ENCODE measurements at places on chromosomes 2 and 18.

GRCh38 chr2:2530334-2530733, 199.3 kb upstream of the MYT1L start:
- DNase-seq = no peak

GRCh38 chr18:26722565-26722931, 143.0 kb downstream of the AQP4 start:
- DNase-seq = no peak

- no peak for DNase-seq
Observed at GRCh38 chr2:123696799-123697410, 328.2 kb upstream of the CNTNAP5 start.

DNA sequence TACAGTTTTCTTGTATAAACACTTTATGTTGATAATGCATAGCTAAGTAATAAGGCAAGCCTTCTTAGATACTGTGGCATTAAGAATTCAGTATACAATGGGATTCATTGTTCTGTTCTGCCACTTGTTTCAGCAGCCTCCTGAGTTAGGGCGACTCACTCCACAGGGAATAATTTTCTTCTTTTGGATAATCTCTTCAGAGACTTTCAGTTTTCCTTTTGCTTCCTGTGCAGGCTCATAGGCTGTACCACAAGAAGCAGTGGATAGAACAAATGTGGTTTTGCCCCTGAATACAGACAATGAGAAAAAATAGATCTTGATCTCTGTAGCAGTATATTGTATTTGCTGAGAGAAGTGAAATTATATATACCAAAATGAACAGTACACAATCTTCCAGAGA, 298.0 kb downstream of the ZNF407 start:
- DNase-seq = no peak

- DNase-seq = no peak
Observed at GRCh38 chr2:227022608-227023007, 141.4 kb downstream of the COL4A4 start.

DNA sequence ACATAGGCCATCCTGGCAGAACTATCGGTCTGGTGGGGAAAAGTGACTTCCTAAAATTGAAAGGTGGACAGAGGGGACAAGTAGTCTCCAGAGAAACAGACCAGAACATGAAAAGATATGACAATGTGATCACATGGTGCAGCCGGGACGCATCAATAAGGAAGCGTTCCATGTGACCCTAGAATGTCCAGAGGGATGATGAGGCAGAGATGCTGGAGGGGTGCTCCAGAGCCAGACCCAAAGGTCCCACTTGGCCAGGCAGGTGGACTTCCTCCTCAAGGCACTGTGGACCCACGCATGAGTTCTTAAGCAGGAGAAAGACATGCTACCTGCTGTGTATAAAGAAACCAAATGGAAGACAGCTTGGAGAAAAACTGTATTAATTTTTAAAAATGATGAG, 50.2 kb downstream of the CDH2 start:
- DNase-seq = no peak

DNA sequence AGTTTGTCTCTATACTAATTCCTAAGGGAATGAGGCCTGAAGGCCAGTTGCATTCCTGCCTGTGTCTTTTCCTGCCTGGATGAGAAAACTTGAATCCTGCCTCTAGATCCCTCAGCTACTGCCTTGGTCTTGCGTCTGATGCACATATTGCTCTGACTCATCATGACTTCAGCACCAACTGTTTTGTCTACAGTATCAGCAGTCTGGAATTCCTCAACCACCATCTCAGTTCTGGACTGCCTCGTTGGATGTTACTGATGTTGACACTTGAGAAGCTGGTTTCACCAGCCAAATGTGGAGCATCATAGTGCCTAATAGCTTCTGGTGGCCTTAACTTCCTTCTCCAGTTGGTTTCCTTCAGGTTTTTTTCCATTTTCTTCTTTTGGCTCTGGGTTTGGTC, 211.0 kb downstream of the CTNNA2 start:
- DNase-seq = no peak

DNA sequence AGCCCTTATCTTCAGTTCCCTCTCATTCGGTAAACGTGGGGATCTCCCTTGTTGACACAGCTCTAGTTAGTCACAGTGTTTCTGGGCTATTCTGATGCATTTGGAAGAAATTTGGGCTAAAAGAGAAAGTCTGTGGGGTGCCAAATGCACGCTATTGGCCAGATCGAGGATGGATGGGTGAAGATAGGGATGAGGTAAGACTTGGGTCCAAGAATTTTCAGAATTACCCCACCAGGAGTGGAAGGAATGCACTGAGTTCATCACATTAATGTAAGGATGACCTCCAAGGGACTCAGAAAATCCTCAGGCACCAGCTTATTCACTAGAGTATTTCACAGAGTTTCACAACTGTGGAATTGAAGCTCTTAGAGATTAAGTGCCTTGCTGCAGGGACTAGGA, 49.3 kb downstream of the NRP2 start:
- no peak for DNase-seq

- DNase-seq = no peak
Observed at GRCh38 chr2:194253528-194254259, 1403.3 kb upstream of the SLC39A10 start.

GRCh38 chr18:27749194-27749593, 427.7 kb downstream of the CDH2 start:
- DNase-seq = no peak

DNA sequence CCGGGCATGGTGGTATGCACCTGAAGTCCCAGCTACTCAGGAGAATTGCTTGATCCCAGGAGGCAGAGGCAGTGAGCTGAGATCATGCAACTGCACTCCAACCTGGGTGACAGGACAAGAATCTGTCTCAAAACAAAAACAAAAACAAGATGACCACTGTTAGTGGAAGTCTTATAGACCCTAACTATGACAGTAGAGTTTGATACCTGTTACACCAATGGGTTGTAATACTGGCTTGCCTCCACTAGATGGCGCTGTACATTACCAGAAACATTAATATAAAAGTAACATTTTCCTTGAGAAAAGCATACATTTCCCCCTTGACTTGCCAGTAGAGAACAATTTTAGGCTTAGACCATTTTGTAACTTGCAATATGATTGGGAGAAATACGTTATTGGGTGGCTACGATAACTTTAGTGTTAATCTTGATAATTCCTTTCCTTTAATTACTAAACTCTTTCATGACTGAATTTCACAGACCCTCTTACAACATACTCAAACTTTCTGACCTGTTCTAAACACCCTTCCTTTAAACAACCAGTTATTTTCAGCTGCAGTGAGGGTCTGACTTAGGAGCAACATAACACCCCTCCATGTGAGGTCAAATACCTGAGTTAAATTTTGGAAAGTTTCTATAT, 19.5 kb downstream of the SLC25A52 start:
- peak; percentile 24 for DNase-seq

All from muscle of leg (tissue), 16 donors.